Activated CD4-positive, alpha-beta T cell treated with anti-CD3 and anti-CD28 coated beads, Interleukin-2, amount 50 U/mL, for 4 hours (primary cell): ENCODE measurements at places on chromosomes 2 and 18.

- no peak for DNase-seq
Measured at GRCh38 chr2:9844576-9844975, 1.3 kb downstream of the TAF1B start.

GRCh38 chr2:37394263-37394662 lies 49.8 kb downstream of the QPCT start:
- DNase-seq, result no peak

GRCh38 chr2:108235577-108235976 lies 4.2 kb upstream of the SULT1C3 start:
- DNase-seq, result no peak

GRCh38 chr18:33745151-33745795 lies 167.3 kb downstream of the ASXL3 start:
- no peak for DNase-seq

GRCh38 chr2:98793275-98793674 lies 62.3 kb upstream of the MGAT4A start:
- no peak for DNase-seq

DNA sequence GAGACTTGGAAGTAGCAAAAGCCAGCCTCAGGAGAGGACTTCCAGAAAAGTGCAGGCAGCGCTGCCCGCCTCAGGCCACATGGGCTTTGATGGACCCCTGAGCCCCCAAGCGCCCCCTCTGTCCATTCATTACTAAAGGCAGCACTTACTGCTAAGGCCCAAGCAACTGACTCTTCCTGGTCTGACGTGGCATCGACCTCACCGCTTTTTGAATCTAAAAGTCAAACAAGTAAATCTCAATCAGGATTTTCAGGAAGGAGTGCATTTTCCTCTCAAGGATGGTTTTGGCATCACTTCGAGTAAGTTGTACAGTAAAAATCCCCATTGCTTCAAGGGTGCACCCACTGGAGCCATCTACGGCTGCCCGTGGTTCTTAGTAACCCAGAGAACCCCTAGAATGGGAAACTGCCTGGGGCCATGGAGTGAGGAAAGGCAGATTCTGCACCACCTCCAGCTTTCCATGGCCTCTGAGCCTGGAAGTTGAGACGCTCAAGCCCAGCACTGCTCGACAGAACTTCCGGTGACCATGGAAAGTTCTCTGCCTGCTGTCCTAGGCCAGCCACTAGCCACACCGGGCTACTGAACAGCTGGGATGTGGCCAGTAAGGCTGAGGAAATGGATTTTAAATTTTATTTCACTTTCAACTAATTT lies 7.0 kb downstream of the HJURP start:
- no peak for DNase-seq

DNA sequence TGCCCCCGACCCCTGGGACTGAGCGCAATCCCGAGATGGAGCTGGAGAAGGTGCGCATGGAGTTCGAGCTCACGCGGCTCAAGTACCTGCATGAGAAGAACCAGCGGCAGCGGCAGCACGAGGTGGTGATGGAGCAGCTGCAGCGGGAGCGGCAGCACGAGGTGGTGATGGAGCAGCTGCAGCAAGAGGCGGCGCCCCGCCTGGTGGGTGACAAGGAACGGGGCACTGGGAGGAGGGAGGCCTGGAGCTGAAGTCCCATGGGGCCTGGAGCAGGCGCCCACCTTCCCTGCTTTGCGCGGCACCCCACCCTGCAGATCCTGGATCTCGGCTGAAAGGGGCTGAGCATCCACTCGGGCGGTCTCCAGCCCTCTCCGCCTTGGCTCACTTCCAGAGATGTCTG lies 1.2 kb downstream of the TMEM247 start:
- DNase-seq, result no peak

DNA sequence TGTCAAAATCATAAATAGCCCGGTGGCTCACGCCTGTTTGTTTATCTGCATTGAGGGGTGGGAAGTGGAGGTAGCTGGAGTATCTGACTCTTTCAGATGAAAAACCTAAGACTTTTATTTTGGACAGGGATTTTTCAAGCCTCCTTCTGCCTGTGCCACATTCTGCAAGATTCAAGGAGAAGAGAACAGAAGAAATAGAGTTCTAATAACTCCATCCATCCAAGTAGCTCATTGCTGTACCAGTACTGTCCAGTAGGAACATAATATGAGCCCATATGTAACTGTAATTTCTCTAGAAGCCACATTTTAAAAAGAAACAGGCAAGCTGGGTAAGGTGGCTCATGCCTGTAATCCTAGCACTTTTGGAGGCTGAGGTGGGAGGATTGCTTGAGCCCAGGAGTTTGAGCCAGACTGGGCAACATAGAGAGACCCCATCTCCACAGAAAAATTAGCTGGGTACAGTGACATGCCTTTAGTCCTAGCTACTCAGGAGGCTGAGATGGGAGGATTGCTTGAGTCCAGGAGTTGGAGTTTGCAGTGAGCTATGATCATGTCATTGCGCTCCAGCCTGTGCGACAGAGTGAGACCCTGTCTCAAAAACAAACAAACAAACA lies 35.4 kb upstream of the NT5DC4 start:
- DNase-seq, result no peak

GRCh38 chr2:16135913-16136310 lies 195.6 kb downstream of the MYCN start:
- DNase-seq, result no peak

DNA sequence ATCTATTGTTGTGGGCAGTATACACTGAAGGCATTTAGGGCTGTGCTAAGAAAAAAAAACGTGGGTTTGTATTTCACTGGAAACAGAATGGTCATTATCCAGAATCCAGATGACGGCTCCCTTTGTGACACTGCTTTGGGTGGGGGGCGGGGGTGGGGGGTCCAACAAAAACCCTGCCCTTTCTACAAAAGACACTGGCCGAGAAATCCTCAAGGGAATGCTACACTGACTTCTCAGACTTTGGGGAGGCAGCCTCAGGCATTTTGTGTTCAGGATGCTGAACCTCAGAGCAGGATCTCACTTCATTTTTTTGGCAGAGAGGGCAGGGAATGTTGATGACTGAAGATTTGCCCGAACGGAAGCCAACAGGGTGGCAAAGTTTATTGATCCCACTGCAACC lies 417.1 kb downstream of the HRH4 start:
- no peak for DNase-seq

- no peak for DNase-seq
Measured at GRCh38 chr2:165357758-165358157, 111.7 kb upstream of the CSRNP3 start.

DNA sequence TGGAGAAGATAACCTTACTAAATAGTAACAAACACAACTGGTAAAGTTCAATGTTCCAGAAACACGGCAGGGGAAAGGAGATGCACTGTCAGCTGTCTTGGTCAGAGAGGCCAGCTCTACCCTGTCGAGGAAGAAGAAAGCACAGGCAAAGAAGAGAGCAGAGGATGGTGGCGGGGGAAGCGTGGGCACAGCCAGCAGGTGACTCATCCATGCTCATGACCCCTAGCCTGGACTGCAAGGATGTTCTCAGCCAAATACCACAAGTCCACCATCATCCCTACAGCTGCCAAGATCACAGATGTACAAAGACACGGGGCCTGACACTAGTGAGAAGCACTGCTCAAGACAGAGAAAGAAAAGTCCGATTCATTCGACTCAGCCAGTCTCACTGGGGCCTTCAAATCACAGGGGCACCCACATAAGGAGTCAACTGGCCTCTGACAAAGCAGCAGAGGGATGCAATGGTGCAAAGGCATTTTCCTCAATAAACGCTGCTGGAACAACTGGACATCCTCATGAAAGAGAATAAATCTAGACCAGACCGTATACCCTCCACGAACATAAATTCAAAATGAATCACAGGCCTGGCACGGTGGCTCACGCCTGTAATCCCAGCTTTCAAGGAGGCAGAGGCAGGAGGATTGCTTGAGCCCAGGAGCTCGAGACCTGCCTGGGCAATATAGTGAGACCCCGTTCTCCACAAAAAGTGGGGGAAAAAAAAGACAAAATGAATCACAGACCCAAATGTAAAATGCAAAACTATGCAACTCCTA lies 5.6 kb downstream of the DTYMK start:
- DNase-seq, result no peak

- DNase-seq, result no peak
Measured at GRCh38 chr2:39782591-39782990, 3.5 kb upstream of the THUMPD2 start.

- DNase-seq, result no peak
Measured at GRCh38 chr18:13522256-13522655, 204.1 kb downstream of the FAM210A start.

- DNase-seq, result peak; percentile 27
Measured at GRCh38 chr18:63518178-63519012, 23.8 kb upstream of the SERPINB12 start.

DNA sequence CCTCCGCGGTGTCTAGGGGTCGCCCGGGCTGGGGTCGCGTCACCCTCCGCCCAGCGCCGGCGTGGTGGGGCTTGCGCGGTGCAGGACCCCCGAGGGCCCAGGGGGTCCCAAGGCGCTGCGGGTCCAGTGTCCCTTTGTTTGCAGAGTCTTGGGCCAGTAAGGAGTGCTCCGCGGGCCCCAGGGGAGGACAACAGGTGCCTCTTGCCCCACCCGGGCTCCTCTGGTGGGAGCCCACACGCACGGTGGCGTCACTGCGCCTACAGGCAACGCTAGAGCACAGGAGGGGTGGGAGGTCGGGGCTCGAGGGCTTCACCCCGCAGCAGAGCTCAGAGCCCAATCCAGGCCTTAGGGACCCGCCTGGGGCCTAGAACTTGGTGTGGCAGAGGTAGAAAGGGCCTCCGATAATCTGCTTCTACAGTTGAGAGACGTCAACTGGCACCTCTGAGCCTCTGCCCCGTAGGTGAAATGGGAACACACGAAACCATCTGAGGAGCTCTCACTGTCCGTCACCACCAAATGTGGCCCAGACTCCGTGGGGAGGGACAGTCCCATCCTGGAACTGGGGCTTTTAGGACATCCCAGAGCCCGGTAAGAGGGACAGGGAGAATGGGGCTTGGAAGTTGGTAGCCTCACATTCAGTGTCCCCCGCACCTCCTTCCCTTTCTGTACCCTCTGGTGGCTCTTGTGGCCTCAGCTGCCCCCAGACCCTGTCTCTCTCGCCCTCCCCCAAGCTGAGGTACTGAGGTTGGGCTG lies 1.4 kb downstream of the ARID5A start:
- no peak for DNase-seq

- no peak for DNase-seq
Measured at GRCh38 chr2:181683518-181684453, 3.5 kb upstream of the NEUROD1 start.

GRCh38 chr18:40708726-40709125 lies 1246.3 kb upstream of the PIK3C3 start:
- DNase-seq, result no peak

- no peak for DNase-seq
Measured at GRCh38 chr2:9655441-9656269, 24.9 kb upstream of the YWHAQ start.

DNA sequence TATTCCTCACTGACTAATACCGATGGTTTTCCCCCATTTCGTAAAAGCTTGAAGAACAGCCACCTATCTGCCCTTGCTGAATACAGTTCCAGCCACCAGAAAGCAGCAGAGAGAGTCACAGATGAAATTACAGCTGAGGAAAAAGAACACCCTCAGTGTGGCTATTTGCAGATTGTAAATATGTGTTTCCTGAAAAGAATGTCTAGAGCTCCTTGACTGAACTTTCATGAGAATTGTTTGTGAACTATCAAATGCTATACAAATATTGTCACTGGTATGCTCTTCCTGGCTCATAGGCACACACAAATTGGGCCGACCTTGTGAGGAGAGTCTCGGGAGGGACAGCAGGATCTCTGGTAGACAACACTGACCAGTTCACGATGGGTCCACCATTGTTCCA lies 58.1 kb upstream of the TTC39C start:
- DNase-seq, result no peak

GRCh38 chr2:46512185-46512584 lies 32.8 kb downstream of the TMEM247 start:
- no peak for DNase-seq

DNA sequence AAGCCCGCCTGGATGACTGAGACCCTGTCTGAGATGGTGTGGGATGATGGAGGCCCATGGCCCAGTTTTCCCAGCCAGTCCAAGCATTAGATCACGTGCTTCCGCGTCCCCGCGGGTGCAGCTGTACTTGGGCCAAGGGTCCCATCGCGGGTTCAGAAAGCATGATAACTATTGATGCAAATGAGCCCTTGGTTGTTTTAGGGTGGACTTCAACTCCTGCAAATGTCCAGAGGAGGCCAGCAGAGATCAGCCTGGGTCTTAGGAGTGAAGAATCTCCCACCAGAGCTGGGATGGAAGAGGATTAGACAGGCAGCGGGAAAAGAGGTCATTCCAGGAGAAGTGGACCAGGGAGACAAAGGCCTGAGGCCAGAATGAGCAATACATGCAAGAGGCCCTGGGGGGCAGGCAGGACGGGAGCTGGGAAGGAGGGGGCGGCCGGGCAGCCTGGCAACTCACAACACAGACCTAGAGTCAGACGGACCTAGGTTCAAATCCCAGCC lies 89.9 kb upstream of the TMEM247 start:
- DNase-seq, result no peak

GRCh38 chr2:42087137-42087856 lies 39.5 kb downstream of the PKDCC start:
- DNase-seq, result no peak

DNA sequence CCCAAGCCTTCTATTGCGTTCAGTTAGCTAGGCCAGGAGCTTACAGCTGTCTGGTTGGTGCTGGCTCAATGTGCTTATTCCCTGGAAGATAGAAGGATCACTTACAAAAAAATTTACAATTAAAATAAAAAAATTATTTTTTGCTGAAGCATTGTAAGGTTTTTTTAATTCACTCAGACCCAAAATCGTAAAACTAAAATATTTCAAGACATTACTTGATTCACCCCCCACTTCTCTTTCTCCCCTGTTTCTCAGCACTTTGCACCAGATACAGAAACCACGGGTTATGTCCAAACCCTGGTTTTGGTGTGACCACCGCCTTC lies 911 bp upstream of the PTPRM start:
- no peak for DNase-seq

DNA sequence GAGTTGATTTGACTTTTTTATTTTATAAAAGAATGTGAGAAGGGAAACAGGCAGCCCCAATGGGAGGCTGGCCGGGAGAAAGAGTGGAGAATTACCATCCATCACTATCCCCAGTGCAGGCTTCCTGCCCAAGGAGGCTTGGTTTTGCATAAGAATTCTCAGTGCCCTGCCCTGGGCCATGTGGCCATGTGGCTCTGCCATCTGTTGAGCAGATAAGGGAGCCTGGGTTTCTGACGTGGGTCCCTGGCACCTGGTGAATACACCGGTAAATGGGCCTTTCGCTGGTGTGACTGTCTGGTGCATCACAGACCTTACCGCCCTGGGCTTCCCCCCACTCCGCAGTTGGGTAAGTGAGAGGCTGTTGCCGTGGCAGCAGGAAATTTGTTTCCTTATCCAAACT lies 54.5 kb upstream of the TMEM163 start:
- no peak for DNase-seq

GRCh38 chr2:203534621-203535077 lies 452 bp downstream of the RAPH1 start:
- peak; percentile 17 for DNase-seq

- DNase-seq, result no peak
Measured at GRCh38 chr2:120834206-120834605, 98.5 kb downstream of the GLI2 start.

GRCh38 chr2:234768608-234769196 lies 183.1 kb upstream of the SH3BP4 start:
- no peak for DNase-seq

- no peak for DNase-seq
Measured at GRCh38 chr2:130832296-130832940, 4.3 kb upstream of the ARHGEF4 start.
